ENCODE measurements at places on chromosomes 1 and 21. TPM values are rescaled to one million over a fixed set of nuclear protein-coding genes. Genes with fewer than 3 reads are reported as not detected.

The CEP104 gene
- 4.9 TPM for total RNA-seq

The HCRTR1 gene
- not detected for total RNA-seq

The BRINP3 gene
- not detected for total RNA-seq

The CNIH3 gene
- 1.6 TPM for total RNA-seq

The COL11A1 gene
- total RNA-seq: not detected

The WLS gene
- total RNA-seq: 25.4 TPM

DNA sequence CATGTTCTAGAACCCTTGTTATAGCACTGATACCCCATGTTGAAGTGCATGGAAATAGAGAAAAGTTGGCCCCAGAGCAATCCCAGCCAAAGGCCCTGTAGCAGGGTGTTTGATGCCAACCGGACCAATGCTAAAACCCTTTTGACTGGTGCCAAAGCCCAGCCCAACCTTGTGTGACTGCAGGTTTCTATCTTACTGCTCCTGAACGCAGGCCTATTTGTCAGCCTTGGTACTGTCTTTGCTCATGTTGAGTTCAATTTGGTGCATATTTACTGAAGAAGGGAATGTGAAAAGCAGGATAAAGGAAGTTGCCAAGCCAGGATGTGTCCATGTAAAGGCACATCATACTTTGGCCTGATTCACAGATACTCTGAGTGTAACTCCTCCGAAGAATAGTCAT is 51.7 kb upstream of the NFASC start:
- DNase-seq: no peak

DNA sequence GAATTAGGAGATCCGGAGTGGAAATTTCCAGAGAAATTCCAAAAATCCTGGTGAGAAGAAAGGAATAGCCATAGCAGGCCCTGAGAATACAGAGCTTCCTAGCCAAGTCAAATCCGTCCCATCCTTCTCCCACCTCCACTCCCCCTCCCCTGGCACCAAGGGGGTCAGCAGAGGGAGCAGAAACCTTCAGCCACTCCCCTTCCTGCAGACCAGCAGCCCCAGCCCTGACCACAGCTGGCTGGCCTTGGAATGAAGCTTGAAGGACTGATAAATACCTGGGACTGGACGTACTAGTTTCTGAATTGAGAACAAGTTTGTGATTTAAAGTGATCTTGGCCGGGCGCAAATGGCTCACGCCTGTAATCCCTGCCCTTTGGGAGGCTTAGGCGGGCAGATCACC is 13.8 kb upstream of the RIPPLY3 start:
- no peak for DNase-seq

GRCh38 chr1:162193221-162193620 is 123.7 kb downstream of the NOS1AP start:
- DNase-seq: no peak

GRCh38 chr21:36246080-36246631 is 73.8 kb upstream of the MORC3 start:
- no peak for DNase-seq

- DNase-seq: peak; percentile 38
These were observed 212.6 kb downstream of the TGFB2 start for GRCh38 chr1:218557731-218558130.

DNA sequence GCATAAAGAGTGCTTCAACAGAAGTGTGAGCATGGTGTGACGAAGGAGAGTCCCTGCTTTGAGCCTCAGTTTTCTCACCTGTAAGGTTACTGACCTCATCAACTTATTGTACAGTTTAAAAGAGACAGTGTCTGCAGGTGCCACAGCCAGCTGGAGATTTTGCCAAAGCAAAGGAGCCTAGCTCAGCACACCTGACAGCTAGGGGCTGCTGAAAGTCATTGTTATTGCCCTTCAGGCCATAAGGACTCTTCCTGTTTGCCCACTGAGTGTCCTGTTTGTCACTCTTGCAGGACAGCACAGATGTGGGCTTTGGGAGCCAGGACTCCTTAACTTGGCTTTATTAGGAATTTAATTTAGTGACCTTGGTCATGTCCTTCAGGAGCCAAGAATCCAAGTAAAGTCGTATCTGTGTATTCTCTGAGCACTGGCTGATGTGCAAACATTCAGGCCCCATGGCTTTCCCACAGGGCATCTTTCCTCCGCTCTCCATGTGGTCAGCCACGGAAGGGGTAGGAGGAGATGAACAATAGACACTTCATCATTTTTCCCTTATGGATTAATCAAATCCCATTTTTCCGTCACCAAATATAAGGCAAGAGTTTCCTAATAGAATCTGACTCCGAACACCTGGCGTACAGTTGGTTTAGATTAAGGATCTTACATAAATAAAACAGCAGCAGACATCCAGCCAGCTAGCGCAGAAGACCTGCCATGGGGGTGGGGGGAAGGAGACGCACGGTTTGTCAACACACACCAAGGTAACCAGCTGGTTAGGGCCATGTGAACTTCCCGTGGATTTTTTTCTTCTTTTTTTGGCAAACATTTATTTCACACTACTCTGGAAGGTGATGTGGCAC is 43.1 kb upstream of the KANK4 start:
- no peak for DNase-seq

DNA sequence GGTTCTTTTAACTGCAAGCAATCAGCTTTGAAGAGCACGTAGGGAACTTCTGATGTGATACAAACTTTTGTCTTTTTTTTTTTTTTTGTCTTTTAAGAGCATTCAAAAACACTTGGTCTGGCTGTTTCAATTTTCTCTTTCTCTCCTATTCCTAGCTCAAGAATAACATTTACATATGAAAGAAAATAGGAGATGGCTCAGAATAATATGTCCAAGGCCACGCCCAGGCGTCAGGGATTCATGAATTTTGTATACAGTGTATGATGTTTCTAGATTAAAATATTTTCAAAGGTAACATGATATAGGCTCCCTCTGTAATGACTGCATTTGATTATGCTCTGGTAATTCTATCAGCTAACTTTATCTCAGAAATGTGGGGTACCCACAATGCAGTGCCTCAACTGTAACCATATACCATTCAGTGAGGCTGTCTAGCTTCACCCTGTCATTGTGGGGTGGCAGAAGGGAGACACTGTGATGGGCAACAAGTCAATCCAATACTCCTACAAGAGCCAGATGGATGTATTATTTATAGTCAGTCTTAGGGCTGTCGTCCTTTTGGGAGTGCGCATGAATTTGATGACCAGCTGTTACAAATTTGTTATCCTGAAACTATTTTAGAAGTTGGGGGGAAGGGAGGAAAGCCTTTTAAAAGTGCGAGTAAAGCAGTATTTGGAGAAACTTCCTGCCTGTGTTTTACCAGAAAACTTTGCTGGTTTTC is 1.5 kb upstream of the AKNAD1 start:
- DNase-seq: no peak

DNA sequence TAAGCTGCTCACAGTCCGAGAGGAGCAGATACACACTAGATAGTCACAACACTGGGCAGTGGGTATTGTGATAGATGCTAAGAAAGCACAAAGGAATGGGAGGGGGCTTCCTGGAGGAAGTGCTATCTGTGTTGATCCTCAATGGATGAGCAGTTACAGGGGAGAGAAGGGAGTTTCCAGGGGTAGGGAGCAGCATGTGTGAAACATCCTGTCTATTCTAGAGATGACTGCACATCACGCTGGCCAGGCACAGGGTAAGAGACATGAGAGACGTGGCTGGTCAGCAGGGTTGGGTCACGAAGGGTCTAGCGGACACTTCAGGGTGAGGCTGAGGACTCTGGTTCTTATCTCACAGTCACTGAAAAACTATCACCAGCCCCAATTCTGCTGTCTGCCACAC is 235.2 kb downstream of the TRABD2B start:
- no peak for DNase-seq

- no peak for DNase-seq
These were observed 8.5 kb upstream of the BSND start for GRCh38 chr1:54989968-54990810.

DNA sequence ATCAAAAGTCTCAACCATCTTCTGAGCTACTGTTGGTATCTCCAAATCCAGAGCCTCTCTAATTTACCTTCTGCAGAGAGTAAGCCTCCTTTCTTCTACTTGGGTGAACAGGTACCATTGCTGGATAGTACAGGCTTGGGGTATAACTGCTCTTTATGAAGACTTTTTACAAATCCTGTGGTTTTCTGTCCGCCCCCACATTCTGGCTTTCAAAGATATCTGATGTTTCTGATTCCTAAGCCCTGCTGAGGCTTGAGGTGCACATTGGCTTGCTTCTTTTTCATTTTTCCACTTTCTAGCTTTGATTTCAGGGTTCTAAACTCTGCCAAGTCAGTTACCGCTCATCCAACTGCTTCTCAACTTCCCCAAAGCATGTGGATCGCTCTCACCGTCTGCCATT is 37.1 kb downstream of the TENT5C start:
- no peak for DNase-seq

- no peak for DNase-seq
These were observed 98.5 kb downstream of the RERE start for GRCh38 chr1:8718850-8719361.

All from MG63 (cell line).